ENCODE measurements at places on chromosomes 5 and 9.

GRCh38 chr5:61918611-61919010 lies 387.4 kb upstream of the KIF2A start:
- DNase-seq: no peak

DNA sequence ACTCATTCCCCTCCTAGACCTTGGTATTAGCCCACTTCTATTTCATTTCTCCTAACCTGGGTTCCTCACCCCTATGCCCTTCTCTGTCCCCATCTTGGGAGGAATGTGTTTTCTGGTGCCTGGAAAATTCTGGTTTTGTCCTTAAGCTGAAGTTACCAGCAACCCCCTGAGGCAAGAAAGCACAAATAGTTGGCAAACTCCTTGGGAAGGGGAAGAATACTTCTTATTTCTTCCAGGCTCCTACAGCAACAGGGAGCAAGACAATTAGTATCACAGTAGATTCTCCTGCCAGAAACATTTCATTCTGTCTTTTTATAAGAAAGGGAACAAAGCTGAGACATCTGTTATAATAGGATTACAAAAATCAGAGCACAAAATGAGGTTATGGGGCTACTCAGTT lies 142.5 kb downstream of the SNCAIP start:
- DNase-seq: no peak

DNA sequence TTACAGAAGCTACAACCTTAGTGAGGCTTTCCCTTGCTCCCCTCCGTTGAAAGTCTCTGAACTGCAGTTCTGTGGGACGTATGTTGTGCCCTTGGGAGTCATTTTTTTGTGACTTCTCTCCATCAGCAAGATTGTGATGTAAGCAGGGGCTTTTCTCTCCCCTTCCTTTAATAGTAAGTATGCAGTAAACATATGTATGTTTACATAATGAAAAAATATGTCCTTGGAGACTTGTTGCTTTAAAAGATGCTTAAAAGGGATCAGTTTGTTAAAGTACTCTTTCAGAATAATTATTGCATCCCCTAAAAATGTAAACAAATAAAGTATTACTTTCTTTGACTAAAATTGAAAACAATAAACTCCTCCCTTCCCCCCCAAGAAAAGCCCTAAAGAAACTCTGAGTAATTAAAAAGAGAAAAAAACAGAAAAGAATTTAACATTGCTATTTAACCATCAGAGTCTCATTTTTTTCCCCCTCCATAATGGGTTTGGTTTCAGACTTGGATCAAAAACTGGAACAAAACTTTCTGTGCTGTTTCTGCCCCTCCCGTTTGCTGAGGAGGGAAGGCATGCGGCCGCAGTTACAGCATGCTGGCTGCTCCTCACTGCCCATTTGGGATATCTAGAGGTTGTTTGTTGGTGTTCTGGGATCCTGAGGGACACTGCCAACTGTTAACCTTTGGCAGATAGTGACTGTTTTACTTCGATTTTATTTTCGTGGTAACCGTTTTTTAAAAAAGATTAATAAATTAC lies 40.2 kb downstream of the TRIO start:
- DNase-seq: no peak

GRCh38 chr9:35923927-35924763 lies 14.9 kb downstream of the SPAAR start:
- DNase-seq: no peak

DNA sequence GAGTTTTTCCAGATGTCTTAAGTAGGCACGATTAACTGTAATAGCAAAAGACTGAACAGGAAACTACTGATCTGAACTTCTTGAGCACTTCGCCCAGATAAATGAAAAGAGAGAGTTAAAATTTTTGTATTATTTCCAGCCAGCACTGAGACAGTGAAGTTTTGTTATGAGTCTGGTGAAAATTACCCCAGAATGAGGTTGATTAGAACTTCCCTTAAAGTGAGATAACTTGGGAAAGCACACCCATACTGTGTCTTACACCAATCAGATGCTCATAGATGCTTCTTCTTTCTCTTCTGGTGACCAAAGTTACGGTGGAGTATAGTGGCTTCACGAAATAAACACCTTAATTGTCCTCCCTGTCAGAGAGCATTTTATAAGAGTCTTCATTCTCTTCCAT lies 131.8 kb upstream of the SLC12A2 start:
- DNase-seq: no peak

GRCh38 chr5:172640822-172641358 lies at the start of gene NEURL1B:
Gene NEURL1B (plus strand): TSS chr5:172641263. CDS start chr5:172641407, 144 bp downstream.
- DNase-seq: peak; percentile 89
